ENCODE measurements at places on chromosomes 2 and 18.
A peak's percentile ranks its signal among the peaks of the same experiment; 100 is the strongest.

DNA sequence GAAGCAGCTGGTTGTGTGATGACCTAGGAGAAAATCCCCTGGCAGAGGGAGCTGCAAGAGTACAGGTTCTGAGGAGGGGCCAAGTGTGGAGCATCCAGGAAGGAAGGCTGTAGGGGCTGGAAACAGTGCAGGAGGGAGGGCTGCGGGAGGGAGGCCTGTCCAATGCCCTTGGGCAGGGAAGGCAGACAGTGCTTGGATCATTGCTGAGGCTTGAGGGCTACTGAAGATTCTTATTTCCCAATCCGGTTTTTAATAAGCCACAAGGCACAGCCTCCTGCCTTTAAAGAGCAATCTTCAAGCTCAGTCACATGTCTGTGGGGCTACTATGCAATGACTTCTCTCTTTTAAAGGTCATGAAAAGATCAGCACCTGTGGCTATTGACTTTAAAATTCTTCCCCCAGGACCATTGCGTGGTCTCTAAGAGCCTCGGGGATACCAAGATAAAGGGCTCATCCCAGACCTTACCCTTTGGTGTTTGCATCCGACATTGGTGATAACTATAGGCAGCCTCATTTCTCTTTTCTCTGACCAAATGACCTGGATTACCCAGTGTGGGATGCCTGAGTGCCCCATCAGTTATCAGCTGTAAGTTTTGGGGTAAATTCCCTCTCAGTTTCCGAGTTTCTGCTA, 149.6 kb downstream of the DOCK10 start:
- no peak for DNase-seq

GRCh38 chr2:201186982-201187381, 4.0 kb downstream of the CASP10 start:
- no peak for DNase-seq

- no peak for DNase-seq
These were observed 197.5 kb downstream of the LTBP1 start for GRCh38 chr2:33144243-33144642.

DNA sequence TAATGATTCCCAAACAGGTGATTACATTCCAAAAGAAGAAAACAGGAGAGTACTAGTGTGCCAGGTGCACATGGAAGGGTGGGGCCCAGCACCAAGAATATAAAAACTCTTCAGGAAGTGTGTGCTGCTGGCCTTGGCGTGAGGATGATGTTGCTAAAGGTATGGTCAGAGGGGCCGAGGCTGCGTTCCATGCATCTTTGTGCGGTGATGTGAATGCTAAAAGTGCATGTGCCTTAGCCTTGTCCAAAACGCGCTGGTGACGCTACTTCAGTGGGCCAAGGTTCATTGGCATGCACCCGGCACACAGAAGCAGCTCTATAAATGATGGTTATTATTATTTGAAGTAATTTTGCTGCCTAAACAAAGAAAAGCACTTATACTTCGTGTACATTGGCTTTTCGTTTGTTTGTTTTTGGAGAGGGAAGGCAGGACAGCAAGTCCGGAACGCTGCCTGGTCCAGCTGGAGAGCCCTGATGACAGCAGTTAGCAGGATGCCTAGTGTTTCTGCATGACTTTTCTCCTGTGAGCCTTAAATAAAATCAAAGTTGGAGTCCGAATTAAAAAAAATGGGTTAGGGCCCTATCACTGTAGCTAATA, 2.9 kb downstream of the ALKAL2 start:
- DNase-seq: no peak

- no peak for DNase-seq
These were observed 14.0 kb upstream of the PLB1 start for GRCh38 chr2:28481905-28482304.

DNA sequence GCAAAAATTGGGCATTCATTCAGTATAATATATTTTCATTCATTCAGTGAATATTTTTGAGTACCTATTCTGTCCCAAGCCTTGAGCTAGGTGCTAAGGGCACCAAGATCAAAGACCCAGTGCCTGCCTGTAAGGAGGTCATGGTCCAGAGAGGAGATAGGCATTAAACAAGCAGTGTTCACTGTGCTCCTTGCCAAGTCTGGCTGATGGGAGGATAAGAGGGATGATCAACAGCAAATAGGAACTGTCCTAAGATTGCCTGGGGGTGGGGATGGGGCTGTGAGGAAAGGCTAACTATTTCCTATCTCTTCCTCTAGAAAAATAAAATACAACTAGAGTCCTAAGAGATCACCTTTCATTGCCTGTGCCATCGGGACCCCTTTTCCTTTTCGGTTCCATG, 60.4 kb downstream of the SETBP1 start:
- no peak for DNase-seq

- DNase-seq: no peak
These were observed 120.4 kb downstream of the KLHL29 start for GRCh38 chr2:23505218-23505983.

DNA sequence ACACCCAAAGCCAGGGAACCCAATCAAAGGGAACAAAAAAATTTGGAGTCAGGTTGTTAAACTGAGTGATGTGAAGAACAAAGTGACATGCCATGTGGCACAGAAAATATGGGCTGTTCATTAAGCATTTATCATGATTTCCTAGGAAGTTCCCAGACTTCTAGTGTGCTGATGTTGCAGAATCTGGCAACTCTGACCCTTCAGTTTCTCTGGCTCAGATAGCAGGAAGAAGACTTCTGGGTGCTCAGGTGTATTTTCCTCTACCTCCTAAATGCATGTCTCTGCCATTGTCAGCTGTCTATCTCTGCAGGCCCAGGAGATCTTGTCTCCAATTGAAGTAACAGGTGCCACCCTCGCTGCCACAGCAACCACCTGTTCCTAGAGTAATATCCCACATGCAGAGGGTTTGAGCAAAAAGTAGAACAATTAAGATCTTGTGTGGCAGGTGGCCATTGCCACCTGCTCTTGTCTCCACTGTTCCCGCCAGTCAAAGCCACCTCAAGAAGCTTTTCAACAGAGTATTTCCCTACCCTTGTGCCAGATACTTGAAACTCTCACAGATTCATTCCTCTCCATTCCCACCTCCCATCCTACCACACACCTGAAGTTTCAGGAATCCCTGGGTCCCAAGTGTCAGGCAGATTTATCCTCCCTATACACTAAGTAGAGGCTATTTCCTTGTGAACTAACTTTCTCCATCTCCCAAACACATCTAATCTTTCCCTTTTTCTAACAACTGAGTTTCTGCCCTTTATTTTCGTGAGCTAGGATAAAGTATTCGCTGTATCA, 533.7 kb upstream of the CHAC2 start:
- no peak for DNase-seq

DNA sequence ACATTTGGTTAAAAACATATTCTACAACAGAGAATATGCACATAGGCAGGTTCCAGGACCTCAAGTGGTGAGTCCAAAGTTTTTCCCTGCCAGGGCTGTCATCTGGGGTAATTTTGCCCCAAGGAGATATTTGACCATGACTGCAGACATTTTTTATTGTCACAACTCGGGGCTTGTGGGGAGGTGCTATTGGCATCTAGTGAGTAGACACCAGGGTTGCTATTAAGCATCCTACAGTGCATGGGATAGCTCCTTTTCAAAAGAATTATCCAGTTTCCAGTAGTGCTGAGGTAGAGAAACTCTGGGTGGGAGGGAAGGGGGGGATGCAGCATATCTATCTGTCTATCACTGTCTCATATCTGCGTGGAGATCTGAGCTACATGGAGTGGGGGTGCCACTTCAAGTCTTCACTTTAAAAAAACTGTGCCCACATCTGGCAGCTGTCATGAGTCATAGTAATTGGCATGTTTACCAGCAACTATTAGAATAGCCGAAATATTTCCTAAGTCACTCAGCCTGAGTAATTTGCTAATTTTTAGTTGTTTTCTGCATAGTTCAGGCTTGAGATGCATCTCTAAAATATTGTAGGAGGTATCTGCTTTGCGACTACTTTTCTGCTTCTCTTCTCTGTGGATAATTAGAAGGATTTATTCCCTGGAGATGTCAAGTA, 254.0 kb upstream of the RBMS1 start:
- DNase-seq: no peak

- DNase-seq: no peak
These were observed 71.4 kb downstream of the PLCL1 start for GRCh38 chr2:197875763-197876162.

- DNase-seq: no peak
These were observed 251.9 kb upstream of the ZNF804A start for GRCh38 chr2:184346338-184346862.

- DNase-seq: no peak
These were observed 50.6 kb downstream of the THNSL2 start for GRCh38 chr2:88220718-88221117.

DNA sequence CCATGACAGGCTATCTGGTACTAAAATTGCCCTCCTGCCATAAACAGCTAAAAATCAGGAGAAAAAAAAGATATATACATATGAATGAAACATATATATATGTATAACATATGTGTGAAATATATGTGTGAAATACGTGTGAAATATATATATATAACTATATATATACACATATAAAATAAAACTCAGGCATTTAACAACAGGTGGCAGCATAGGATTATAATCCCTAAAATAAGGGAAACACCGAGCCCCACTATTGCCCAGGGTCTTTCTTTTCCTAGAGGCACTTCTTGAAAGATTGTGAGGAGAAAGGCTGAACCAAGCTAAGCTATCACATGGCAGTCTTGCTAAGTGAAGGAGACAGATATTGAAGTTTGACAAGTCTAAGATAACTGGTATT, 65.9 kb upstream of the CYTIP start:
- no peak for DNase-seq

GRCh38 chr2:96831679-96832078, 12.1 kb downstream of the ANKRD23 start:
- no peak for DNase-seq

DNA sequence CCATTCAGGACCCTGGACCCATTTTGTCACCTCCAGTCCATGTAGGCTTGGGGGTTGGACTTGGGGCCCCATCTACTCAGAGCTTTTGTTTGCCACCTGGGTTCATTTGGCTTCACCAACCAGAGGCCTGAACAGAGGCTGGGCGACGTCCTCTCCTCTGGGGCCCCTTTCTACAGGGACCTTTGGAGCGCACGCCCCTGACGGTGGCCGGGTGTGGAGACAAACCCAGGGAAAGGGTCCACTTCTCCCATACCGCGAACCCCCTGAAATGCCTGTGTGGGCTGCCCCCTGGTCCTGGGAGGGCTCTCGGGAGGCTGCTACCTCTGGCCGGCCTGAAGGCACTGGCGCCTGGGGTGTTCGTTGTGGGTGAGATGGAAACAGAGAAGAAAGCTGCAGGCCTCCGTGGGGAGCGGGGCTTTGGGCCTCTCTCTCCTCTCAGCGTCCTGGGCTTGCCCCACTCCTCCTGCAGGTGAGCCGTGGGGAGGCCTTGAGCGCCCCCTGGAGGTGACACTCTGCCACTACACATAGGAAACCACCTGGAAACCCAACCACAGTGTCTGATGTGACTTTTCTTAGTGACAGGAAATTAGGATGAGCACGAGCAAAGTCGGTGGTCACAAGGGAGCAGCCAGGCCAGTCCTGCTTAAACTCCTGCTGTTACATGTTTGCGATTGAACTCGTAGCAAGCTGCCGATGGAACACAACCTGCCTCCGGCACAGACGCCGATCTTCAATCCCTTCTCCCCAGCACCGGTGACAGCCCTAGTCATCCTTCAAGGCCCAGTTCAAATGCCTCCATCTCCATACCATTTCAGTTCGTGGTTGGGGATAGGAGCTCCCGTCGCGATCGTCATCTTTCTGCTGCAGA, 12.0 kb upstream of the NTSR2 start:
- peak; percentile 19 for DNase-seq

DNA sequence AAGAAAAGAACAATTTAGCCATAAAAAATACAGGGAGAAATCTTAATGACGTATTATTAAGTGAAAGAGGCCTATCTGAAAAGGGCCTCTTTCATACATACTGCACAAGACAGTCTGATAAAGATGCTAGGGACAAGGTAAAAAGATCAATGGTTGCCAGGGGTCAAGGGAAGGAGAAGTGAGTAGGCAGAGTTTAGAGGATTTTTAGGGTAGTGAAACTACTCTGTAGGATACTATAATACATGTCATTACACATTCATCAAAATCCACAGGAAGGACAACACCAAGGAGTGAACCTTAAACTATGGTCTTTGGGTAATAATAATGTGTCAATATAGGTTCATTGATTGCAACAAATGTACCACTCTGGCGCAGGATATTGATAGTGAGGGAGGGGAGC, 289.3 kb downstream of the FSIP2 start:
- DNase-seq: no peak

- no peak for DNase-seq
These were observed 5.2 kb upstream of the VPS54 start for GRCh38 chr2:64024259-64024949.

DNA sequence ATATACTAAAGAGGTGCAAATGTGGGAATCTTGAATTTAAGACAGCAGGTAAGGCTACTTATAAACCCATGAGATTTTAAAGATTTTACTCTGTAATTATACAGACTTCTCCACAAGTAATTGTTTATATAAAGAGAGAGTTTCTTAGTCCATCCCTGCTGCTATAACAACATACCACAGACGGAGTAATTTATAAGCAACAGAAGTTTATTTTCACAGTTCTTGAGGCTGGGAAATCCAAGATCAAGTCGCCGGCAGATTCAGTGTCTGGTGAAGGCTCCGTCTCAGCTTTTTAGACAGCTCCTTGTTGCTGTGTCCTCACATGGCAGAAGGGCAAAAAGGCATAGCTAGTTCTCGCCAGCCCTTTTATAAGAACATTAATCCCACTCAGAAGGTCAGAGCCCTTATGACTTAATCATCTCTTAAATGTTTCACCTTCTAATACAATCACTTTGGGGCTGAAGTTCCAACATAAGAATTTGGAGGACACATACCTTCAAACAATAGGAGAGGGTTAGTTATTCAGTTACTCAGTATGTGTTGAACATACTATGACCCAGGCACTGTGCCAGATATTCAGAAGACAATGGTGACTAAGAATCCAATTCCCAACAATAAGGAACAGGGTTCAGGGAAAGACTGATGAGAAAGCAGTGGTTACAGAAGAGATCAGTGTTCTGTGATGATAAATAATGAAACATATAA, 466.0 kb downstream of the RIT2 start:
- no peak for DNase-seq

DNA sequence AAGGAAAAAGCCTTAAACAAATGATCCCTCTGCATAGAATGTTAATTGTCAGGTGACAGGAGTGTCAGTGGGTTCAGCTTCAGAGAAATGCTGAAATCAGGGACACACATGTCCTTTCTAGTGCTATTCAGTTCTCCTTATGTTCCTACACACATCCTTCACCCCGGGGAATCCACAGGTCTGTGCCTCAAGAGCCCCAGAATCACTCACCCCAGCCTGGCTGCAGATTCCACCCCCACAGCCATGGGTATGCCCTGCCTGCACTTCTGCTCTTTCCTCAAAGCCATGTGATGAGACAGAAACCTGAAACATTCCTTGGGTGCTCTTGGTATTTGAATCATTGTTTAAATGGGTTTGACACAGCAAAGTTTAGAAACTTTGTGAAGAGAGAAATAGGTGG, 27.4 kb upstream of the FZD7 start:
- no peak for DNase-seq

GRCh38 chr2:11281186-11281585, 63.2 kb downstream of the ROCK2 start:
- no peak for DNase-seq

DNA sequence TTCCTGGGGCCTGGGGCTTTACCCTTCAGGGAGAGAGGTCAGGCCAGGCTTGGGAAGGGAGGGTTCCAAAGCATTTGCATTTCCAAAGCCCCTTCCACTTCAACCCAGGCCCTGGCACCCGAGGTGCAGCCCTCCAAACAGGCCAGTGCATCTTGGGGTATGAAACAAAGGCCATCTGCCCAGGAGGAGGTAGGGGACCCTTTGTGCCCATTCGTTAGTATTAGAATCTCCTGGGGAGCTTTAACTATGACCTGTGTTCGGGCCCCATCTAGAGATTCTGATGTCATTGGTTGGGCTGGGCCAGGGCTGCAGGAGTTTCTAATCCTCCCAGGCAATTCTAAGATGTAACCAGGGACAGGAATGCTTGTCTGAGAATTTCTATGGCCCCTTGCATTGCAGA, 73.6 kb downstream of the CIB4 start:
- no peak for DNase-seq

Data from NCI-H460 (cell line).